ENCODE measurements at places on chromosomes 3 and 15. TPM values are rescaled to one million over a fixed set of nuclear protein-coding genes. Genes with fewer than 3 reads are reported as not detected.

GRCh38 chr3:185733980-185734724 is 90.7 kb downstream of the IGF2BP2 start:
- DNase-seq: no peak

Gene PRR20G
- not detected for total RNA-seq

DNA sequence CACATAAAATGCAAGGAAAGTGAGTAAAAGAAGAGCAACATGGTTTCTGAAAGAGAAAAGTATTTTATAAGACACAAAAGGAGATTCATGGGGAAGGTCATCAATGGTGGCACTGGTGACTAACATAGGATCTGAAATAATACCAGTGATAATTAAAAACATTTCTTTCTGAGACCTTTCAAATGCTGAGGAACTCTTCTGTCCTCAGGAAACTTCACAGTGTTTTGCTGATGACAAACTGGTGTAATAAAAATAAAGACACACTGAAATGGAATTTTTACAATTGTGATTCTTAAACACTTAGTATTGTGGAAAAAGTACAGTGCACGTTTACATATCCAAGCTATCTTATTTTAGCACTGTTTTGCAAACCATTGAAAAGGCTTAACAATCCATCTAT is 80.4 kb upstream of the ZBTB20 start:
- DNase-seq: no peak

GRCh38 chr3:52495777-52496602 is 852 bp downstream of the STAB1 start:
- DNase-seq: no peak

- DNase-seq: no peak
Observed at GRCh38 chr15:38085114-38085513, 150.7 kb downstream of the TMCO5A start.

DNA sequence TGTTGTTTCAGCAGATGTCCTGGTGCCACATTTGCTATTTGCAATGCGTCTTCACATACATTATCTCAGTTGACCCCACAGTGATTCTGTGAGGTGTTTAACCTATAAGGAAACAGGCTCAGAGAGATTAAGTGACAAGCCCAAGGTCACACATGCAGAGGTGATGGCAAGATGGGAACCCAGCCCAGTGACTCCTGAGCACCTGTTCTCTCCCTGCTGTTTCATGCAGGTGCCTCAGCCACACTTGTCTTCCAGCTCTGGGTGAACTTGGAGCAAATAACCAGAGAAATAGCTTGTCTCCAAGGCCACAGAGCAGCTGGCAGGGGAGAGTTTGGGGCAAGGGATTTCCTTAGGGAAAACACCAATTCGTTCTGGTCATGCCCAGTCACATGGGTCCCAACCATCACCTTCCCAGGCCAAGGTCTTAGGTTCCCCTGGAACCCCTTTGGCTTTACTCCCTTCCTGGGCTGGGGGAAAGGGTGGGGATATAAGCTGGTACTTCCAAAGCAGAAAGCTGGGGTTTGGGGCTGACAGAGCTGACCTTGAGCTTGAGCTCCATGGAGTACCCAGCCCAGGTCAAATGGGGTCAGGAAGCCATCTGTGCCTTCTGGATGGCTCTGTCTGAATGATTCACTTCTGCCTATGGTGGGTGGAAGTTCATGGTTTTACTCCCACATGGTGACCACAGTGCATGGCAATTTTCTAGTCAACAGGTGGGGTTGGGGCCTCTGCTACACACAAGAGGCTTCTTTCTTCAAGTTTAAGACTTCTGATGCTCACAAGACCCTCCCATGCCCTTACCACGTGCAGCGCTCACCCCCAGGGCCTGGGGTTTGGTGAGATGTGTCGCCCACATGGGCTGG is 22.4 kb downstream of the LIPC start:
- DNase-seq: no peak

DNA sequence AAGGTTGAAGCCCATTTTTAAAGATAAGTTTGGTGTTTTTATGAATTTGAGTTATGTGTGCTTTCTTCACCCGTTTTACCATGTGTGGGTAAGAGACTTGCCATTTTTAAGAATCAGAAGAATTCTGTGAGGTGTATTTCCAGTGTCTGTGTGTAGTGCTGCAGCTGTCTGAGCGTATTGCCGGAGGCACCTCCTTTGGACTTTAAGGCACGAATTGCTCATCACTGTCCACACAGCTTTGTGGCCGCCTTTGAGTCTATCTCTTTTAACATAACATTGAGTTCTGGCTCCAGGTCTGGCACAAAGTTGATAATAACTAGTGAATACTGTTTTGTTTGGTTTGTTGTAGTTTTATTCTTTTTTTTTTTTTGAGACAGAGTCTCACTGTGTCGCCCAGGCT is 25.8 kb downstream of the SCG5 start:
- DNase-seq: no peak

DNA sequence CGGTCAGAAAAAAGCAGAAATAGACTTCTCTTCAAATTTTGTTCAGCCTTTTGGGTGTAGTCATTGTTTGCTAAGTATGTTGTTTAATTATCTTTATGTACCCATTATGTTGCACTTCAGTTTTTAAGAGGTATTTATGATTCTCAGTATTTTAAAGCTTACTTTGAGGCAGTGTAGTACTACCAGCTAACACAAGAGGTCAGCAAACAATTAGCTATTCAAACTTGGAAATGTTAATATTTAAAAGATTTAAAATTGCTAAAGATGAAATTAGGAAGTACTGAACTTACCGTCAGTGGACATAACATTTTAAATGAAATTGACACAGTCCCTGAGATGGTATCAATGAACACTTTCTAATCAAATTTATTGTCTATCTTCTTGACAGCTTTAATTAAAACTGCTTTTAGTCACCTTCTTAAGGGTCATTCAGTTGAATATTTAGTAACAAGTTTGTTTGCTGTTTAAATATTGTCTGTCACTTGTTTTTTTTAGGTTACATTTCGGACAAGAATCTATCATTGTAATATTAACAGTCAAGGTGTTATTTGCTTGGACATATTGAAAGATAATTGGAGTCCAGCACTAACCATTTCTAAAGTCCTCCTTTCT is 28.1 kb downstream of the NKIRAS1 start:
- no peak for DNase-seq

DNA sequence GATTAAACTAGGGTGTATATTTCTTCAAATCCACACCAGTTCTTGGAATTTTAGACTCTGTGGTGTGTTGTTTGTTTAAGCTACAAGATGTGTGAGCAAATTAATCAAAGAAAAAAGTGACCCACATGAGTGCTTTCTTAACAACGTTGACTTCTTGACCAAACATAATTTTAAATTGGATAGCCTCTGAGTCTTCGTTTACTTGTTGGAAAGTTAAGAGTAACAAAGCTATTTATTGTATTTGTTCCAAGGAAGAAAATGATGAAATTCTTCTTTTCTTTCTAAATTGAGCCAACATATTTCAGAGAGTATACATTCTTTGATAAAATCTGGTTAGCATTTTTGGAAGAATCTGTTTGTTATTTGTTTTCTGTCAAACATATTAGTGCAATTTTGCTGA is 99.9 kb upstream of the IGSF10 start:
- DNase-seq: no peak

DNA sequence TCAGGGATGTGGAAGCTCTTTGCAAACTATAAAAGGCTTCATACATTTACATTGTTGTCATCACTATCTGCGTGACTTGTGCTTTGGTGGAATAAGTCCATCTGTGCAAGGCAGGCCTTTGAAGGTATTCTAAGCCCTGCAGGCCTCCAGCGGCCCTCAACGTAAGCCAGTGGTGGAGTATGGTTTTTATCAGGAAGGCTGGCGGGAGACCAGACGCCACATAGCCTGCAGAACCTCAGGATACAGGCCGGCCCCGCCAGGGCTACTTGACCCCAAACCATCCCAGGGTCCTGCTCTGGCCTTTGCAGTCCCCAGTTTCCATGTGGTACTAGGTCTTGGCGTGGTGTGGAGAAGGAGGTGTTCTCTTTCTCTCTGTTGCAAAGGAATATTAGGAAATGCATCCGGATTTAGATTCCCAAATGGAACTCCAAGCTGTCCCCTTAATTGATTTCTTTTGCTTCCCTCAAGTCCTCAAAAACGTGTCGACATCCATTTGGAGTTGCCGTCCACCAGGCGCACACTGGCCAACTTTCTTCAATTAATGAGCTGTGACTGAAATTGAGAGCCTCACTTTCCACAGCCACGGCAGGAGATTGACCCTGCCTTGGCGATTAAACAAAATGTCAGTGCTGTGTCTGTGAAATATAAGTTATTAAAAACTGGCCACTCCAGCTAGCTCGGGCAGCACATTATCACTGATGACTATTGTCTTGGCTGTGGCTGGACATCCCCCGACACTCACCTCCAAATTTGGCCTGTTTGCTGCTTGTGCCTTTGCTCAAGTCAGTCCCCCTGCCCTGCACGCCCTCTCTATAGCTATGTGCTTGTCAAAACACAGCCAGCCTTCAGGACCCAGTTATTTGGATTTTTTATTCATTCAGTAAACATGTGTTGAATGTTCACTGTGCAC is 239.8 kb upstream of the TLE3 start:
- DNase-seq: no peak

GRCh38 chr3:99579246-99579645 is 59.1 kb upstream of the COL8A1 start:
- DNase-seq: no peak

DNA sequence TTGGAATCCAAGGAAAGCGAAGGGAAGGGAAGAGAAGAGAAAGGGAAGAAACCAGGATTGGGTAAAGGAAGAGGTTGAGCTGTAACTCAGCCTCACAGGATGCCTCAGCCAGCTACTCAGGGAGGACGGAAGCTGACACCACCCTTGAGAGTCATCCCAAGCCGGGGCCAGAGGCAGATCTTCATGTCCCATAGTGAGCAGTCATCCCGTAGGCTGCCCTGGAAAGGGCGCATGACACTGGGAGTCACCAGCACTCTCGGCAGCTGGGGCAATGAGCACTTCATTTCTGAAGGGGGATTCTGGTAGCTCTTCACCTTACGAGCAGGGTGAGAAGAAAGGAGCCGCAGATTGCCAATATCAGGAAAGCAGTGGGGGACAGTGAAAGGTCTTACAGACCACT is 60.1 kb upstream of the PCSK6 start:
- no peak for DNase-seq

- DNase-seq: no peak
Observed at GRCh38 chr3:138686771-138687221, 78.2 kb downstream of the FAIM start.

GRCh38 chr3:46955157-46955556 is 21.4 kb downstream of the CCDC12 start:
- no peak for DNase-seq

Gene CGNL1
- total RNA-seq: 12.6 TPM

DNA sequence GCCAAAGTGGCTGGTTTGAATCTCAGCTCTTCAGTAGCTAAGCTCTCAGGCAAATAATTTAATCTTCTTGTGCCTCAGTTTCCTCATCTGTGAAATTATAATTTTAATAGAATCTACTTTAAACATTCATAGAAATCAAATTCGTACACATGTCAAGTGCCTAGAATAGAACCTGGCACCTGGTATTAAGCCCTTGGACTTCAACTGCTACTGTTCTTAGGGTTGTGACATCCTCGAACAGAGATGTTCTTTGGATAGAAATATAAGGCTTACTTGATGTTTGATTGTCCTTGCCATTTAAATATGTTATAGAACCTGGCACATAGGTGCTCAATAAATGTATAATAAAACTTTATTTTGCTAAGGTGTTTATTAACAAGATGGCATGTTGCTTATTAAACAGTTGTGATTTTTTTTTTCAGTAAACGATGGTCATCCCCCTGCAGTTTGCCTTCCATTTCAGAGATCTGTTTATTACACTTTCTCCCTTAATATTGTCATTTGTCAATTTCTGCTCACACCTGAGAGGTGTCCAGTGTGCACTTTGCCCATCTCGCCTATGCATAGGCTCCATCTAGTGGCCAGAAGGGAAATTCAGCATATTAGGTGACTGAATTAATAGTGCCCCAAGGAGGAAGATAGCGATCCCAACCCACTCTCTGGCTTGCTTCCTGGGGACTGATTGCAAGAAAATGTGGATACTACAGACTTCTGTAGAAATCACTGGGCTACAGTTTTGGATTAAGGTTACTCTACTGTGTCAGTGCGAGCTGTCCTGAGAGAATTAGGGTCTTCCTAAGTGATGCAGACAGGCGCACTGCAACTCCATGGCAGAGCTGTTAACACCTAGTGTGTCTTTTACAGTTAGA is 10.7 kb downstream of the IGF1R start:
- no peak for DNase-seq

All from ureter (tissue), 1 donor.